ENCODE measurements at places on chromosomes 1 and 21.

- DNase-seq = no peak
These were observed 48.8 kb upstream of the HMGB4 start for GRCh38 chr1:33815061-33815460.

GRCh38 chr1:184393962-184394361 lies 7.1 kb downstream of the C1orf21 start:
- DNase-seq = no peak

DNA sequence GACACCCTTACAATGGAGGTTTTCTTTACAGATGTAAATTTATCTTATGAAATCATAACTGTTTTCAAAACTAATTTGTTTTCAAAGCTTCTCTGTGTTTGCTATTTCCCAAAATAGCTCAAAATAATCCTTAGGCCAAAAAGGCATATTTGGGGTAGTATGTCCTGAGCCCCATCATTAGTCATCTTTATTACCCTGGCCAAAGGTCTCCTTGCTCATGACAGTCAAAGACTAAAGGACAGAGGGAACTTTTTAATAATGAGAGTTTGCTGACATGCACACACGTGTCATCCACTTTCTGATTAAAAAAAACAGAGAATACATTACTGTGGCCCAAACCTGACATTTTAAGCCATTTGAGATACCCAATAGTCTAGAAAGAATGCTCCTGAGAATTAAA lies 221.9 kb upstream of the DUSP10 start:
- no peak for DNase-seq

GRCh38 chr1:75797606-75798216 lies 1.0 kb downstream of the MSH4 start:
- no peak for DNase-seq

DNA sequence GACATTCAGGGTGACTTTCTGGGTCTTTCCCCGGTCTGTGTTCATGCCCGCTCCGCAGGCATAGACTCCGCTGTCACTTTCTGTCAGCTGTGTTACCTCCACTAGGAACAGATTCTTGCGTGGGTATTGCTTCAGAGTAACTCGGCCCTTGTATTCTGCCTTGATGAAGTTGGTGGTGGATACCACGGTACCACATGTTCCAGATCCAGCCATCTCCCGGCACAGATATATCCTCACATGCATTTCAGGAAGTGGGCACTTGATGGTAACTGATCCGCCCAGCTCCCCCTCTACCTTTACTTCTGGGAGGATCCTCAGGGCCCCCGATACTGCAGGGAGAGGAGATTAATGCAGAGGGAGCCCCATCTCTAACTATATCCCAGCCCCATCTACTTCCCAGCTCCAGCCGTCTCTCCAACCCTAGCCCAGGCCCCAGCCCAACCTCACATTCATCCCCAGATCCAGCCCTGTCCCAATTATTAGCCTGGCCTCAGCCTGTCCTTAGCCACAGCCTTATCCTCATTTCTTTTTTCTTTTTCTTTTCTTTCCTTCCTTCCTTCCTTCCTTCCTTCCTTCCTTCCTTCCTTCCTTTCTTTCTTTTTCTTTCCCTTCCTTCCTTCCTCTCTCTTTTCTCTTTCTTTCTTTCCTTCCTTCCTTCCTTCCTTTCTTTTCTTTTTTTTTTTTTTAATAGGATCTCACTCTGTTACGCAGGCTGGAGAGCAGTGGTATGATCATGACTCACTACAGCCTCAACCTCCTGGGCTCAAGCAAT lies 7.8 kb downstream of the FCMR start:
- DNase-seq = no peak

DNA sequence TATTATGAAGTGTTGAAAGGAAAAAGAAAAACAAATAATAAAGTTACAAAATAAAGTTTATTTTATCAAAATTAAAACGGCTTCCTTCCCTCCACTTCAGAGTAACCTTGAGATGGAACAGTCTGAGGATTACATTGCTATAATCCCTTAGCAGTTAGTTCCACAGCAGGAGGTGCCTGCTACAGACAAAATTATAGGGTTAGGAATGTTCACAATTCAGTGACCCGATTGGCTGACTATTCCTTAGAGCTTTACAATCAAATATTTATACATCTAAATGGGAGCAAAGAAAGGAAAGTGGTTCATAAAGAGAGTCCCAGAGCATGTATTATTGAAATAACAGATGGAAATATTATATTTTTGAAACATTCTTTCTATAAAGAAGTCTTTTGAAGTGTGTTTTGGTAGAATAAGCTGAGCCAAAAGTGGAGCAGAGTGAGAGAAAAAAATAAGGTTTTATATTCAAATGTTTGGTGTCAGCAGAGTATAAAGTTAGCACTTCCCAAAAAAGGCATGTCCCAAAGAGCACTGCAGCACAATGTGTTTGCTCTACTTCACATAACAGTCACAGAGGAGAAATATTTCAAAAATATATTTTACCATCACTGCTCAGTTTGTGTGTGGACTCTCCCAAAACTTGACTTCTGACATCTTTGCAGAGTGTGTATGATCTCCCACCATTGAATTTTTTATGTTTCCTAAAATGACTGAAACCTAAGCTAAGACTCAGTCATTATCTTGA lies 71.4 kb upstream of the GORAB start:
- DNase-seq = no peak

- DNase-seq = no peak
These were observed 5.2 kb downstream of the TMCC2 start for GRCh38 chr1:205232945-205233397.

DNA sequence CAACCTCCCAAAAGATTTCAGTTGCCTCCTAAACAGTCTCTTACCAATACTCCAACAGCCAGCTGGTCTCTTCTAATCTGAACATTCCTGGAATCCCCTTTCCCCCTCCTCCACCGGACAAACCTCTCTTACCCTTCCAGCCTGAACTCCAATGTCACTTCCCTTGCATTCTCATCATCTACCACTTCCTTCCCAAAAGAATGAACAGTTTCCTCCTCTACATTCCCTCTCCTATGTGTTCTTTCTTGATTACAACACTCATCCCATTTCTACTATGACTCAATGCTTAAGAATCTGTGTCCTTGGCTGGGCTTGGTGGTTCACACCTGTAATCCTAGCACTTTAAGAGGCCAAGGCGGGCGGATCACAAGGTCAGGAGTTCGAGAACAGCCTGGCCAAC lies 417.1 kb downstream of the SETD4 start:
- no peak for DNase-seq

DNA sequence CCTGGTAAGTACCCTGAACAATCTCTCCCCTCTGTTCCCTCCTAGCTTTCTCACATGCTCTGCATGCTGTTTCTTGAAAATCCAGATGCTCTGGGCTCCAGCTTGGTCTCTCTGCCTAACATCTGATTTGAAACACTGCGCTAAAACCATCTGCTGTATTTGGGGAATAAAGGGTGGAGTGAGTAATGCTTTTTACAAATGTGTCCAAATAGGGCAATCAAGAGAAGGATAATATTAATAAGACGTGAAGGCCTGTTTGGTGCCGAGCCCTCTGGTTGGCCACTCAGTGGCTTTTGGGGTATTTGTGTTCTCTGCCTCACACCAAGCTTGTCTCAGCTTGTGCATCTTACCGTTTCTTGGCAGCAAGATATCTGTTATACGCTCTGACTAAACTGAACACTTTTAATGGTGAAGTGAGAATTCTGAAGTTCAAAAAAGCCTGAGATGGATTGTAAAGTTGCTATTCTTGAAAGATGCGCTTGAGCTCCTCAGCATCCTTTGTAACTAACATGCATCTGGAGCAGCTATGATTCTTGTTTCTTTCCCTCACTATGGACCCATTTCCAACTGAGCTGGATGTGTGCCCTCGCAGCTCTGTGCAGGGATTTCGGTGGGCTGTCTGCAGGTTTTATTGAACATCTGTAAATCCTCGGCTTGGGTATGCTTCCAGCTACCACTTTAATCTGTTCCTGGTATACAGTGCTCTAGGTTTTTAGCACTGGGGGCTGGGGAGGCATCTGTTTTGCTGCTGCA lies 269.4 kb downstream of the RWDD3 start:
- DNase-seq = no peak

GRCh38 chr1:231016234-231016633 lies 23.8 kb downstream of the FAM89A start:
- no peak for DNase-seq

DNA sequence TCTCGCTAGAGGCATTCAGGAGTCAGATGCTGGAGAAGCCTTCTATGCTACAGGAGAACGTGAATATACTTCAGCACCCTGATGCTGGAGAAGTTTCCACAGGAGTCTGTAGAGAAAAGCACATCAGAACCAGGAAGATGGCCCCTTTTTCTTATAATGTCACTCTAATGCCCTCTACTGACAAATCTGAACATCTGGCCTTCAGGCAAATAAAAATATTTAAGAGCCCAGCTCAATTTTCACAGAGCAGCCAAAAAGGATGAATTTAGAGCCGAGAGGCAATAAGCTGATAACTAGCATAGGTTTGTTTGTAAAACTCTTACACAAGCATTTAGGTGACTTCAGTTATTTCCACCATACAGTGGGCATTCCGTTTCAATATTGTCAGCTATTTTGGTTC lies 3.8 kb upstream of the RRP15 start:
- no peak for DNase-seq

GRCh38 chr1:22888320-22889075 lies 84.2 kb downstream of the LACTBL1 start:
- DNase-seq = no peak

DNA sequence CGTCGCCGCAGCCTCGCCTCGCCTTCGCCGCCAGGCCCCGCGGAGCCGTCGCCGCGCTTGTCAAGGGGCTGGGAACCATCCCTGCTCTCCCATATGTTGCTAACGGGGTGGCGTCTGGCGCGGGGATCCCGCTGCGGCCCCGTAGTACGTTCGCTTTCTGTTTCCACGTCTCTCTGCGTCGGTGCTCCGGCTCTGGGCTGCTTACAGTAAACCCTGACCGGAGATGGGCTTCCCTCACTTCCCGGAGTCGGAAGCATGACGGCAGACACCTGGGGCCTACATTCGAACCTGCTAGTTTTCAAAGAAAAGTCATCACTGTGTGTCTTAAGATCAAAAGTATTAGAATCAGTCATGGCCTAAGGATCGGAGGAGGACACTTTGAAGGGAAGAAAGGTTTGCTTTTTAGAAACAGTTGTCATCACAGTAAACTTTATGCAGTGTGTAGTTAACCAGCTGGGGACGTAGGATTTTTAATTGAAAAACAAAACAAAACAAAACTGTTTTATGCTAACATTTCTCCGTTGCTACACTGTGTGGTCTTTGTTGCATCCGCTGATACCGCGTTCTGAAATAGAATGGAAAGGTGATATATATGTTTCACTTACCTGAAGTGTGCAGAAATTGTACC lies 69.0 kb downstream of the SLC35A3 start:
- DNase-seq = peak; percentile 39

GRCh38 chr1:104636581-104636980 lies 886.9 kb downstream of the AMY1C start:
- no peak for DNase-seq

- no peak for DNase-seq
These were observed 113.0 kb downstream of the NBPF12 start for GRCh38 chr1:147051136-147051535.

DNA sequence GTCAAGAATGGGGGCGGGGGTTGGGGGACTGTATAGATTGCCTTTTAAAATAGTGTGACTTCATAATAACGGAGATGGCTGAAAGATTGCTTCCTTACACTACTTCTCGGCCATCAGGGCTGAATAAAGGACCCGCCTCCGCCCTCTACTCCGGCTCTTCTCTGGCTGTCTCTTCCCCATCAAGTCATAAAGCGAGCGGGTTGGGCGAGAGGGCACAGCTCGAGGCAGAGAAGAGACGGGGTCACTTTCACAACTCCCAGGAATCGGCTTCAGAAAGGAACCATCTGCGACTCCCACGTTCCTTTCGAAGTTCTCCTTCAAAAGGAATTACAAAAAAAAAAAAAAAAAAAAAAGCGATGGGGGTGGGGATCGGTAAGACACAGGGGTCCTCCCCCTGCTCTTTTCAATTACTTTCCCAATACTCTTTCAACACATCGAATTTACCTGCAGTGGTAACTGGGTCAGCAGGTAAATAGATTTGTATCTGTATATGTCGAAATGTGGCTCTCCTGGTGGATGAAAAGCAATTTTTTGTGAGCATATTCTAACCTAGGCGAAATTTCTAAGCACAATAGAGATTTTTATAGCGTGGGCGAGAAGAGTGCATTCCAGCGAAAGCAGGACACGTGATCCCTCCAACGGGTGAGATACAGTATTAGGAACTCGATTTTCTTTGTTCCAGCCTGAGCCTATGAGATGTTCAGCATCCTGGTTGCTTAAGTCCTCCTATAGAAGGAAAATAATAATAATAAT lies 2.0 kb downstream of the LRRC7 start:
- DNase-seq = no peak

GRCh38 chr1:245500546-245500945 lies 345.8 kb downstream of the KIF26B start:
- DNase-seq = no peak

GRCh38 chr1:161180639-161181038 lies 3.3 kb upstream of the B4GALT3 start:
- no peak for DNase-seq

DNA sequence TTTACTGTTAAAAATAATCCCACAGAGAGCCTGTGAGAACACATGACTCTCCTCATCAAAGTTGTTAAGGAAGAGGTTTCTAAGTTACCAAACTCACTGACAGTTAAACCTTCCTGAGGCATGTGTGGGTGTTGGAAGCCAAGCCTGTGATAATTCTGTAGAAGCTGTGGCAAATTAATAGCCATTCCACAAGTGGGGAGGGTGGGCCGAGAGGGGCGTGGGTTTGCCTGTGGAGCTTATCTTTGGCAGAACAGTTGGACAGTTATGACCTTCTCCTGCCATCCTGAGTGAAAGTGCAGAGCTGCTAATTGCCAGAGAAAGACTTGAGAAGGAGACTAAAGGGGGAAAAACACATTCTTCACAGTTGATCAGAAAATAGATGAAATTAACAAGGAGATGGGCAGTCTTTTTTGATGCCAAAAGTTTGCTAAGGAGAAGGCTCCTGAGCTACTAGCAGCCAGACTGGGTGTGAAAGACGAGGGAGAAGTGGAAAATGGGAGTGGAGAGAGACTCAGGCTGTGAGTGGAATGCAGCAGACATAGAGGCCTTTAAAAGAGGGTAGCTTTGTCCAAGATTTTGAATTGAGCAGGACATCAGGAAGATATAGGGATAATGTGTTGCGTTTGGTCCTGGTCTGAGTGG lies 1.6 kb upstream of the PLA2G2C start:
- DNase-seq = no peak

GRCh38 chr1:44327679-44328491 lies 27.2 kb downstream of the ERI3 start:
- no peak for DNase-seq

DNA sequence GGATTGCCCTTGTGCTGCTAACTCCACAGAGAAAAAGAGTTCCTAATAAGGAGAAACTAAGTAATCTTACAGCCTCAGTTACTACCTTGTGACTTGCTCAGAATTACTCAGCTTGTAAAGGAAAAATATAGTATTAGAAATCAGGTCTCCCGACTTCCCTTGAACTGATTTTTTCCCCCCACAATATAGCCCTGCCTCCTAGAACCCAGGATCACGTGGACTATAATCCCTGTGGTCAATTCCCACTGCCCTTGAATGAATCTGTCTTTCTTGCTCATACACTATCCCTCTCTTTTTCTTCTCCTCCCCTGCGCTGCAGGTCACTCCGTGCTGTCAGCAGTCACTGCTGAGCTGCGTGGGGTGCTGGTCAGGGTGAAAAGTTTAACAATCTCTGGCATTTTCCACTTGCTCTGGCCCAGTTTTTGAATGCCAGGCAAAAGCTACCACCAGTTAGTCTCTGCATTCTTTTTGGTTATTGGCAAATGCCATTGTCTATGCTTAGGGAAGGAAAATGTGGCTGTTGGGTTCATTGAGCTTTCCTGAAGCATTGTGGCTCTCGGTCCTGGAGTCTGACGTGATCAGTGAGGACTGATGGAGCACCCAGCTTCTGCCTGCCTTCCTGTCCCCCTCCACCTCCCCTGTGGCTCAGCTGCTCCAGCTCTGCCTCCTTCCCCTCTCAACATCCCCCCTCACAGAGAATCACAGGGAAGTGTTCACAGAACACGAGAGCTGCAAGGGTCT lies 1.9 kb upstream of the MYOC start:
- DNase-seq = no peak
